ENCODE measurements at places on chromosomes 5 and 9.

GRCh38 chr9:137610944-137611343, 5.5 kb downstream of the ARRDC1 start:
- no peak for DNase-seq

DNA sequence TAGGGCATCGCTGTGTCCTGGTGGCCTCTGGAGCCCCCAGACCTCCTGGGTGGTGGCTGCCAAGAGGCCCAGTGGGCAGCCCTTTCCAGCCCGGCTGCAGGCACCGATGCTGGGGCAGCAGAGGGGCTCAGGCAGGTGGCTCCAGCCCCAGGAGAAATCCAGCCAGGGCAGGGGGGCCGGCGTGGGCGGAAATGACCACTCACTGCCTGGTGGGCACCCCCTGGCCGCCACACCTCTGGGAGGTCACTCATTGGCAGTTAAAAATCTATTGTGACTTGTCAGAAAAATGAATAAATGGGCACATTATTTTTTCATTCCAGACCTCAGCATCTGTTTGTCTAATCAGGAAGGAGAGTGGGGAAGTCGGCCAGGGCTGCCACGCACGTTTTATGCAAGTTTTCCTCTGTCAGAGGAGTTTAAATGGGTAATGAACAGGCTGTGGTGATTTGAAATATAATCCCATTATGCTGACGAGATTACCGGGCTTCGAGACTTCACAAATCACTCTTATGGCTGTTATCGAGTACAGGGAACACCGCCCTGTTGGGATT, 171.9 kb downstream of the GAPVD1 start:
- no peak for DNase-seq

DNA sequence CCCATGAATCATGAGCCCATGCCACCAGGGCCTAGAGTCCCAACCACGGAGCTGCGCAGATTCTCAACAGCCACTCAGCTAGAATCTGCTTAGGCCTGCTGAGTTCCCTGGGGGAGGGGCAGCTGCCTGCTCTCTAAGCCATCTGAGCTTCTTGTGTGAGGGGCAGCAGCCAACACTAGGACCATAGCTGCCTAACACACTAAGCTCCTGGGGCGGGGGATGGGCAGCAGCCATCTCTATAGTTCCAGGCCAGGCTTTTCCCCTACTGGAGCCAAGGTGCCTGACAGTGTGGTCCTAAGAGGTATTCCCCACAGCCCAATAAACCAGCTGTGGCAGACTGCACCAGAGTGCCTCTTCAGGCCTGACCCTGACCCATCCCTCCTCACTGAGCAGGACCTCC, 255.9 kb upstream of the ACO1 start:
- no peak for DNase-seq

DNA sequence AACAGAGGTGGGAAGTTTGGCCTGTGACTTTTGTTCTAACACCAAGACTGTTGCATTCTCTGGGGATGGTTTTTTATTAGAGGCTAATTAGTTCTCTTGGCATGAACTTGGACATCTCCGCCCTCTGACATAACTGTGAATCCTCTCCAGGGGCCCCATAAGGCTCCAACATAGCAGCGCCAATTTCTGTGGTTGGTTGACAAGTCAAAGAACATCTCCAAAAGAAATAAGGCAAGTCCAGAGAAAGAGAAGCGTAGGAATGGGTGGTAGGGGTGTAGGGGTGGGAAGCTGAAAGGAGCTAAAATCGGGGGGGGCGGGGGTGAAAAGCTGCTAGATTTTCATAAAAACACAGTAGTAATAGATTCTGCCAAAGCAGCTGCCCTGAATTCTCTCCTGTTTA, 81.0 kb upstream of the DAB2 start:
- DNase-seq: no peak

DNA sequence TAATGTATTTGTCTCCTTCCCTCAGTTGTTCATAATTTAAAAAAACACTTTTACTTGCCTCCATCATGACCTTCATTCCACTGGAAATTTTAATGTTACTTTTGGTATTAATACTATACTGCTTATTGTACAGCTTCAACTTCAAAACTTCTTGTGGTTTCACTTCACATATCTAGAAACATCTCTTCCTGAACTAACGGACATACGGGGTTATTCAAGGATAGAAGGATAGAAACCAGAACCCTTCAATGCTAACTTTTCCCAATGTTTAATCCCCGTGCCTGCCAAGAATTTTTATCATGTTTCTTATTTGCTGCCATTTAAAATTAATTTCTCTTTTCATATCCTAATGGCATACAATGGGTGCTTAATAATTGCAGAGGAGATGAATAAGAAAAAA, 36.3 kb upstream of the SETD9 start:
- DNase-seq: no peak

DNA sequence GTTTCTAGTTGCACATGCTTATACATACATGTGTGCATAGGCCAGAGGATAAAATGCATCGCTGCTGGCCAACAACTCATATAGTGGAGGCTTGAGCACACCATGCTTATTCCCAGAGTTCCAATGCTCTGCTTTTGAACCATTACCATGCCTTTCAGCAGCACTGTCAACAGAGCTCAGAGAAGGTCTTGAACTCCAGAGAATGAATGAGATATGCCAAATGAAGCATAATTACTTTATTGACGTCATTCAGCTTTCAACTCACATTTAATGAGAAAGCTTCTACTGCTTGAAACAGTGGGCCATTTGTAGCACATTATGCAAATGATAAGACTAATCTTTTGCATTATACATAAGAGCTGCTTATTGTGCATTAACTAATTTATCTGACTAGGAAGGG, 765.3 kb upstream of the GRAMD2B start:
- DNase-seq: no peak

All from AG04449 (cell line).